ENCODE measurements at places on chromosomes 4 and X.

DNA sequence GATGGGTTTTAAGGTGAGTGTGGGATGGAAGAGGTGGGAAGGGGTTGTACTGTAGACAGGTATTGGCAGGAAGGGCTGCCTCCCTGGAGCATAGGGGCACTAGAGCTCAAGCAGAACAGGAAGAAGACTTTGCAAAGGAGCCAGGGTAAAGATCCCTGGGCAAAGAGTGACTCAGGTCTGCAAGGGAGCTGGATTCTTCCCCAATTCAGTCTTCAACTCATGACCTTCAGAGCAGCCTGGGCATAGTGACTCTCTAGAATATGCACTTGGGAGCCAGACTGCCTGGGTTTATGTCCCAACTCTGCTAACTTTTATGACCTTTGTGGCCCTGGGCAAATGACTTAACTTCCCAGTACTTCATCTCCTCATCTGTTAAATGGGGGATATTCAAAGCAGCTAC is 4.0 kb downstream of the LONRF3 start:
- no peak for DNase-seq

GRCh38 chr4:147865926-147866325 is 134.0 kb downstream of the ARHGAP10 start:
- DNase-seq: no peak

DNA sequence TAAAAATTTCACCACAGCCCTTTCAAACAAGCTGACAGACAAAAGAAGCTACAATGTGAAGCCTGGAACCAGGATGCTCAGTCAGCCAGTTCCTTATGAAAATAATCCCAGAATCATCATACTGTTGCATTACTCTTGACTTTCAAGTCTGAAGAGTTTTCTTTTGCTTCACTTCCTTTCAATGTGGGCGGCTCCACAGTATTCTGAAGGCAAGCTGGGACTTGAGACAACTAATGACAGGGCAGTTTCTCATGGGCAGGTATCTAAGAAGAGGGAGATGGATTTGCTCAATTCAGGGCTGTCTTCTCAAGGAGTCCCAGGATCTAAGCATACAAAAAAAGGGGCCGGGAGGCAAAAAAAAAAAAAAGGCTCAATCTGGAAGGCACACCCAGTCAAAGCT is 173.4 kb downstream of the PAPSS1 start:
- DNase-seq: no peak

DNA sequence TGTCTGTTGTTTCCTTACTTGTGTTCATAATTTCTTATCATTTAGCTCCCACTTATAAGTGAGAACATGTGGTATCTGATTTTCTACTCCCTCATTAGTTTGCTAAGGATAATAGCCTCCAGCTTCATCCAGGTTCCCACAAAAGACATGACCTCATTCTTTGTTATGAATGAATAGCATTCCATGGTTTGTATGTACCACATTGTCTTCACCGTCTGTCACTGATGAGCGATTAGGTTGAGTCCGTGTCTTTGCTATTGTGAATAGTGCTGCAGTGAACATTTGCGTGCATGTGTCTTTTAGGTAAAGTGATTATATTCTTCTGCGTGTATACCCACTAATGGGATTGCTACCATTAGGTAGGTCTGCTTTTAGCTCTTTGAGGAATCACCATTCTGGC is 624.3 kb upstream of the EPHA5 start:
- no peak for DNase-seq

GRCh38 chrX:77617206-77617605 is 168.8 kb downstream of the ATRX start:
- DNase-seq: no peak

DNA sequence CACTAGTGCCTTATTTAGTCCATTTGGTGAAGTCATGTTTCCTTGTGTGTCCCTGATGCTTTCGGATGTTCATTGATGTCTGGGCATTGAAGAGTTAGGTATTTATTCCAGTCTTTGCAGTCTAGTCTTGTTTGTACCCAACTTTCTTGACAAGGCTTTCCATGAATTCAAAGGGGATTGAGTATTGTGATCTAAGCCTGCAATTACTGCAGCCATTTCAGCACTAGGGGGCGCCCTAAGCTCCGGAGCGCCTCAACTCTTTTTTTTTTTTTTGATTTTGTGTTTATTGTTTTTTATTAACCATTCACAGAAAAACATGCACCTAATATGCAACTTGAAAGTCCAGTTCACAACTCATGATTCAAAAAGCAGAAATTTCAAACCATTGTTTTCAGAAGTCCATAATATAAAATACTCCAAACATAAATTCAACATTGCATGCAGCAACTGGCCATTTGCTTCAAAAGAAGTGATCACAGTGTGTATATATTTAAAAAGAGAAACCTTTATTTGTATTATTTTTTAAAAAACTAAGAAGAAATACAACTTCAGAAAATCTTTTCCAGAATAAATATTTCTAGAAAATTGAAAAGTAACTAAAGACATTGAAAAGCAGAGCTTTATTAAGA is 59.2 kb downstream of the PTPN13 start:
- DNase-seq: no peak

GRCh38 chrX:11944501-11944900 is 186.5 kb downstream of the MSL3 start:
- no peak for DNase-seq

DNA sequence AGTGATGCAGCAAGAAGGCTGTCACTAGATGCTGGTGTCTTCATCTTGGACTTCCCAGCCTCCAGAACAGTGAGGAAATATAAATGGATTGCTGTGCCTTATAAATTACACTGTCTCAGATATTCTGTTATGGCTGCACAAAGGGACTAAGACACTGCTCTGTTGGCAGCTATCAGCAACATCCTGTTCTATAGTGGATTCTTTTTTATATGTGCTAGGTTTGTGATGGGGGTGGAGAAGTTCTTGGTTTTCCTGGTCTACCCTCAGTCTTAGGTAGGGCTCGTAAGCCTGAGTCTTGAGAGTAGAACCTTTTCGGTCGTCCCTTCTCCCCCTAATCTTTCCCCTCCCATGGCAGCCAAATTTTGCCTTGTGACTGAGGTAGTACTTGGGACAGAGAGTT is 17.3 kb downstream of the STIM2 start:
- no peak for DNase-seq

DNA sequence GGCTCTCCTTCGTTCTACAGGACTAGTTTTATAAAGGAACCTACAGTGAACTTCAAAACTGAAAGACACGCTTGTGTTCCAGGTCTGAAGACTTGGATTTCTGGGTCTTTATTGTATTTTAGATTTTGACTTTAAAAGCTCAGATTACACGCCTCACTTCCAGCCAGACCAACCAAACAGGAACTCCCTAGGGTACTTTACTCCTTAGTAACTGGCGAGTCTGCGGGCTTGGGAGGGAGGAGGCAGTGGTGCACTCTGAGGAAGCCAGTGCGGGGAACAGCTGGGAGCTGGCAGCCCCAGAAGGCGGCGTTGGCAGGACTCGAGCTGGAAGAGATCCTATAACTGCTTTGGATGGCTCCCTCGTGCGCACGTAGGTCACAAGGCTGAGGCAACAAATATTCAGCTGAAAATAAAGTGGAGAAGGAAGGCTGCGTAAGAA is 391 bp upstream of the PHKA1 start:
- DNase-seq: no peak

DNA sequence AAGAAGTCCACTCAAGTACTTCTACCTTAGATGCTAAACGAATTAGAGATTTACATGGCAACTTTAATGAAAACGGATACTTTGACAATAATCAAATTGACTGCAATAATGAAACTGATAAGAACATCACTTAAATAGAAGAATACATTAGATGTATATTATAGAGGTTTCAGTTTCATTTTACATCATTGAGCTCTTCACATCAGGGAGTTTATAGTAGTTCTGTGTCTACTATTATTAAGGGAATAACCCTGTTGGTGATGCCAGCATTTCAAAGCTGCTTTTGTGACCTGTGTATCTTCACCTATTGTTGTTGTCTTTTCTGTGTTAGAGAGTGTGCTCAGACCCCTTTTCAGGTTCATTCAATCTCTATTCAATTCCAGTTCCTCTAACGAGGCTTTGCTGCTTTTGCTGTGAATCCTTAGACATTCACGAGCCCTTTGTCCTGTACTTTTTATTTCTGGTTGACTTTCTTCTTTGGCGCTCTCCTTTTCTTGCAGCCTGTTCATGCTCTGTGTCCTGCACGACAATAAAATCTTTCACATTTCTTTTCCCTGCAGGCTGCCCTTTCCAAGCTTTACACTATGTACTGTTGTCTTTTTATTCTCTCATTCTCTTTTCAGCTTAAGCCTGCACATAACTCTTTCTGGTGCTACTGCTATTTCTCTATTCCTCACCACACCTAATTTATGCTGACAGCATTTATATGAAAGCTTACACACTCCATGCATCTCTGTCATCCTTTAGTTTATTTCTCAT is 232.1 kb downstream of the CPE start:
- DNase-seq: no peak

- DNase-seq: no peak
These were observed 99.2 kb downstream of the PDHA2 start for GRCh38 chr4:95939141-95939540.

GRCh38 chrX:115588179-115588578 is 27.2 kb downstream of the PLS3 start:
- no peak for DNase-seq

GRCh38 chrX:129688097-129688496 is 33.3 kb upstream of the APLN start:
- no peak for DNase-seq

GRCh38 chr4:76084542-76084941 is 10.0 kb downstream of the ART3 start:
- no peak for DNase-seq

DNA sequence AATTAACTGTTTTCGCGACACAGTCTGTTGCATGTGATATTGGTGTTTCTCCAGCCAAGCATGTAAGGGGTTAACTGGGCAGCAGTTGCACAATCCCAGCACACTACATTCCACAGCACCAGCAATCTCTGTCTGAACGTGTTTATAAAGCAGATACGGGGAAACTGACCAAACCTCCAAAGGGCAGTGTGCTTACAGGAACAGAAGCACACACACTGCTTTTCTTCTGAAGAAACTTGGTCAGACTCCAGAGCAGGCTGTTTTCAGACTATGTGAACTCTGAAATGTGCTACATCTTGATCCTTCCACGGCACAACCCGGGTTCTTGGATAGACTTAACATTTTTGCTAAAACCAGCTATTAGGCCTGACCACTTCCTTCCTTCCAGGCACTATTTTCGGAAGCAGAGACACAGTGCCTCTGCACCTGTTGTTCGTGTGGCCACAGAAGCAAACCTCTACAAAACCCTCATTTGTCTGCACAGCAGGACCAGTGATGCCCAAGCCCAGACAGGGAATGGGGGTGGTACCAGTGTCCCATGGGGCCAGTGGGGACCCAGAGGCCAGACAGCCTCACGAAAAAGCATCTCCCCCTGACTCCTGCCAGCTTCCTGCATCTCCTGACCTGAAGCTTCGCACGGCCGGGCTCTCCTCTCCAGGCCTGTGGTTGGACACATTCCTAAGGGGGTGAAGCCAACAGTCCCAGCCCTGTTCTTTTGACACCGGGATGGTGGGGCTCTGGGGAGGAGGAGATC is 90.1 kb downstream of the IRF2 start:
- DNase-seq: no peak

GRCh38 chrX:54066841-54067240 is 22.6 kb upstream of the PHF8 start:
- DNase-seq: no peak

Measured in activated CD8-positive, alpha-beta memory T cell treated with anti-CD3 and anti-CD28 coated beads for 1 hour (primary cell).